Large intestine (tissue), 12 donors: ENCODE measurements at places on chromosomes 7 and 10.

GRCh38 chr7:78562191-78562590, 763.6 kb downstream of the PHTF2 start:
- no peak for DNase-seq

DNA sequence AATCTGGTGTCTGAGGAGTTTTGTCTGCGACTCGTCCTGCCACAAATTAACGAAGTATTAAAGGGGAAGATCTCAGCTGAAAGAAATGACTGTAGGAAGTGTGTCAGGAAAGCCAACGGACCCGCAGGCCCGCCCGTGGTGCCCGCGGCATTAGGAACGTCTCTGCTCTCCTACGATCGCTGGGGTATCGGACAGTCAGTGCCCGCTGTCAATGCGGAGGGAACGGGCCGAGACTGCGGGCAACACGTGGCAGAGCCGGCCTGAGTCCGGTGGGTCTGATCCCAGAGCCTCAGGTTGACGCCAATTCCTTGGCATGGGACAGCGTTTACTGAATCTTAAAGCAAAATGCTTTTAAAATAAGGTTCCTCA, 128.7 kb downstream of the KBTBD2 start:
- DNase-seq: peak; percentile 9

DNA sequence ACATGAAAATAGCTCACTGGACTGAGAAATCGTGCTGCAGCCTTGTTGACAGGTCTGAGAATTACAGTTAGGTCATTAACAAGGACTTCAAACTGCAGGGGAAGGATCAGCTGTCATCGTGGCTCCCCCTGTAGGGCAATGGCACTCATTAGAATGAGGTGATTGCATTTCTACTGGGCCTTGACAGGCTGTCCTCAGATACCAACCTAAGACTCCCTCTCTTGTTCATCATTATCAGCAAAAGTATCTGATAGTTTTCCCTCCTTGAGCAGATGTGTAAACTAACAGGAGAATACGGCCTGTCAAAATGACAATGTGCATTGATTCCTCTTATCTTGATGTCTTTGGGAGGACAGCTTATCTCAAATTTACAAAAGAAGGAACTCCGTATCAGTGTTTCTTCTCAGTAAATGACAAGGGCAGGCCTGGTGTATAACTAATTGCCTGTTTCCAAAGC, 648.5 kb upstream of the LRRN3 start:
- DNase-seq: peak; percentile 52

GRCh38 chr10:132063432-132063831, 2.3 kb upstream of the JAKMIP3 start:
- DNase-seq: no peak

- DNase-seq: no peak
Observed at GRCh38 chr10:44177610-44178009, 207.3 kb downstream of the CXCL12 start.

DNA sequence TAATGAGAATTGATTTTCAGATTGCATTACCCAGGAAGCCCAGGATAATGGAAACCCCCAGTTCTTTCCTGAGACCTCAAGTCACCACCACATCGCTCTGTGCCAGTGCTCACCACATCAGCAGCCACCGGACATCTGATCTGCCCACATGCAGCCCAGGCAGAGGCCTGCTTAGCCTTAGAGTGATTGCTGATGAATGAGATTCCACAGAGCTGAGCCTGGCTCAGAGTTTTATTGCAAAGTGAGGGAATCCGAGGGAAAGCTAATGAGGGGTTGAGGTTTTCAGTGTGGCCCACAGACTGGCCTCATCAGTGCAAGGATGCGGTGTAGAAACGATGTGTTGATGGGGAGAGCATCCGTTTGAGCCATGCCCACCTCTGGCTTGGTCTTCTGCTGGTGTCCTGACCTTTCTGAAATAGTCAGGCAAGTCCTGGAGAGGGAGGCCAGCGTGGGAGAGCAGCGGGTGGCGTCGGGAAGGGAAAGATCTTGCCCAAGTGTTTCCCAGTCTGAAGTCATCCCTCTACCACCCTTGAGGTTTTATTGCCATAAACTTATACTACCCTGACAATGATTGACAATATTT, 120.3 kb downstream of the ITIH5 start:
- DNase-seq: no peak

- no peak for DNase-seq
Observed at GRCh38 chr7:152312316-152312715, 123.5 kb downstream of the KMT2C start.

GRCh38 chr10:1044964-1045363, 4.0 kb downstream of the IDI1 start:
- no peak for DNase-seq

GRCh38 chr7:23276376-23276775, 22.8 kb upstream of the MALSU1 start:
- no peak for DNase-seq

DNA sequence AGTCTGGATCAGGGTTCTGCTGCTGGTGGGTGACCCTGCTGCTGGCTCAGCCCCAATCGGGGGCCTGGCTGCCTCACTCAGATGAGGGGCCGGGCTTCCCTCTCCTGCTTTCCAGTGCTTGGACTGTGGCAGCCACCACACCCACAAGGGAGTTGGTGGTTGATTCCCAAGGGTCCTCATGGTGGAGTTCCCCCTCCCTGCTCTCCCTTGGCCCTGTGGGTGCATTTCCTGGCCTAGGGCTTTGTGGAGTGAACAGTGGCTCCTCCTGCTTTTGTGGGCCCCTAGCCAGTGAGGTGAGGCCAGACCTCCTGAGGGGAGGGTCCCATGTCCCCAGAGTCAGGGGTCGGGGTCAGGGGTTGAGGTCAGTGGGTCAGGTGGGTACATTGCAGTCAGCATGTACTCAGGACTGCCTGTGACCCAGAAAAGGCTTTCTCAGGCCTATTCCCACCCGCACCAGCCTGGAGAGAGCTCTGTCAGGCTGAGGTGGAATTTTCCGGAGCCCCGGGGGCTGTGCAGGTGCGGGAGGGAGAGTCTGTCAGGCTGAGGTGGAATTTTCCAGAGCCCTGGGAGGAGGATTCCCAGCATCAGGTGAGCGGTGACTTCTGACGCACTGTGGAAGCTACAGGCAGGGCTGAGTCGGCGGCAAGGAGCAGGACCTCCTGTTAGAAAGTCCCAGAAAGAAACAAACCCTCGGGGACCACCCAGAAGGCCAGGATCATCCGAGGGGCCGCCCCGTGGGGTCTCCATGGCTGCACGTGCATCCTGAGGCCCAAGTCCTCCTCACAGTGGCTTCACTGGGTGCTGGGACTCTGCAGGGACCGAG, 94.4 kb upstream of the INSIG1 start:
- no peak for DNase-seq

DNA sequence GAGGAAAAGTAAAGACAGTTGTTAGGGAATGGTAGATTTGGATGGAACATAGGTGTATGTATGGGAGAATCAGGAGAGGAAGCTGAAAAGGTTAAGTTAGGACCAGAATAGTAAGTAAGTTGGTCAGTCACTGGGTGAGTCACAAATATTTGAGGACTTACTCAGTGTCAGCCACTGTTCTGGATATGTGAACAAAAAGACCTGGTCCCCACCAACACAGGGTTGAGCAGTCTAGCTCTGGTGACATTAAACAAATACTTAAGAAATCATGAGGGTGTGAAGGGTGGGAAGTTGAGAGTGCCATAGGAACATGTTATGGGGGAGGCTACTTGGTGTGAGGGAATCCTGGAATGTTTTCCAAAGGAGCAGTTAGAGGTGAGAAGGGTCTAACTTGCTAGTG, 246.9 kb downstream of the PTEN start:
- DNase-seq: no peak

GRCh38 chr7:142646386-142647140, 102.7 kb upstream of the PRSS1 start:
- DNase-seq: no peak

- no peak for DNase-seq
Observed at GRCh38 chr10:110355922-110356627, 51.4 kb upstream of the SMNDC1 start.

DNA sequence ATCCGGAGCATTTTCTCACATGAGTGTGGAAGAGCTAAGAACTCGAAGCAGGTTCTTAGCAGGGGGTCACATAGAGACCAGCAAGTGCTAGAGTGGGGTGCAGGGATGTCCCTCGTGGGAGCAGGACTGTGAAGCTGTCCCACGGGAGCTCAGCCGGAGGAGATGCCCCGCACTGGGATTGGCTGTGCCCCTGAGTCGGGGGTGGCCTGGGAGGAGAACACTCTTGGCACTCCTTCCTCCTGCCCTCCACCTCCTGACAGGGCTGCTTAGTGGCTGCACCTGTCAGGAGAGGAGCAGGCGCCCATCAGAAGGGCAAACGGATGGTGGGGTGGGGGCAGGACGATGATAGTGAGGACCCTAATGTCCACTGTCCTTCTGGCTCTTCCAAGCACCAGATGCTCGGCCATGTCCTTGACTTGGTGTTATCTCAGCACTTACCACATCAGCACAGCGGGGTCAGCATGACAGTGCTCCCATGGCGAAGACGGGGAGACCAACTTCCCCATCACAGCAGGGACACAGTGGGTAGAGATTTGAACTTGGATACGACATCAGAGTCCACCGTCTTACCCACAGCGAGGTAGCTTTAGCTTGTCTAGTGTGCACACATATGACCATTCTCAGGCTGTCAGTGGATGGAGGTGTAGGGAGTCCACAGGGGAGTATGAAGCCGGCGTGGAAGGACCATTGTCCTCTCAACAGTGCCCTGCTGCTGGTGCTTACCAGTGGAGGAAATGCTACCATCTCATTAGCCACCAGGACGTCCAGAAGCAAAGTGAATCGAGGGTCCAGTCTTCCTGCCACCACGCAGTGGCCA, 142.5 kb upstream of the SHH start:
- no peak for DNase-seq

DNA sequence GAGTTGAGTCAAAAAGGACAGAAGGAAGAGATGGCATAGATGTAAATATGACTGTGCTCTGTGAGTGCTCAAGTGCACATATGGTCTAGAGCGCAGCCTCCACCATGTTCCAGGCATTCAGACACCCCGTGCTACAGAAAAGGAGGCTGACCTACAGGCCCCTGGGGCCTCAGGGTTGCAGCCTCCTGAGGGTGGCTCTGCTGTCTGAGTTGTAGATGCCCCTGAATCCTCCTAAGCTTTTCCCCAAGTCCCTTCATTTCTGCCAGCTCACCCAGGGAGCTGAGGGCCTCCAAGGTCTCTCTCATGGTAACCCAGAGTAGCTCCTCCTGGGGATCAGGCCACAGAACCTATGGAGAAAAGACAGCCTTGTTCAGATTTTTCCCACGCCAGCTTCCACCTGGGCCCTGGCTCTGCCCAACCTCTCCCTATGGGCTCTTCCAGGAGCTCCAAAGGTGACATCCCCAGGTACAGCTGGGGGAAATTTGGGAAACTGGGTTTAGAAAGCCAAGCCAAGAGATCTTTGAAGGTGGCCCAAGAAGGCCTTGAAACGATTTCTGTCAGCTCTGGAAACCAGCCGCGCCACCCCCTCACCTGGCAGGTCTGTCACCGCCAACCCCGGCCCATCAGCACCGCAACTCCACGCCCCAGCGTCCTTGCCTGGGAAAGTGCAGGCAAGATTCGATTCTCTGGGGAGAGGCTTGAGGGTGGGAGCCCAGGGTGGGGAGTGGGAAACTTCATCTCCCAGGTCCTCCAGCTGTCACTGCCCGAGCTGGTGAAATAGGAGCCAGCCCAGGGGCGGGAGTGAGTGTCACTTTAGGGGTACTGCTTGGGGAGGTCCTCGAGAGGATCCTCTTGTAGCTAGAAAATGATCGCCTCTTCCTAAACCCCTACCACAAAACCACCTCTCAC, 2.4 kb downstream of the ZNF467 start:
- DNase-seq: no peak

- DNase-seq: peak; percentile 98
Observed at GRCh38 chr7:98360221-98361130, 40.4 kb downstream of the BAIAP2L1 start.
